ENCODE measurements at places on chromosomes 3 and 15. TPM values are rescaled to one million over a fixed set of nuclear protein-coding genes. Genes with fewer than 3 reads are reported as not detected.

Gene MME
- 76.7 TPM for total RNA-seq

Gene SETD2
- total RNA-seq: 45.2 TPM

GRCh38 chr3:194298331-194299227 is 52.5 kb downstream of the CPN2 start:
- H3K27ac ChIP-seq: no peak overlapping the region
- DNase-seq: no peak
- H3K4me3 ChIP-seq: no peak overlapping the region
- no peaks in the 10 kb centered on the region for H3K36me3 ChIP-seq
- H3K27me3 ChIP-seq: no peaks in the 10 kb centered on the region

DNA sequence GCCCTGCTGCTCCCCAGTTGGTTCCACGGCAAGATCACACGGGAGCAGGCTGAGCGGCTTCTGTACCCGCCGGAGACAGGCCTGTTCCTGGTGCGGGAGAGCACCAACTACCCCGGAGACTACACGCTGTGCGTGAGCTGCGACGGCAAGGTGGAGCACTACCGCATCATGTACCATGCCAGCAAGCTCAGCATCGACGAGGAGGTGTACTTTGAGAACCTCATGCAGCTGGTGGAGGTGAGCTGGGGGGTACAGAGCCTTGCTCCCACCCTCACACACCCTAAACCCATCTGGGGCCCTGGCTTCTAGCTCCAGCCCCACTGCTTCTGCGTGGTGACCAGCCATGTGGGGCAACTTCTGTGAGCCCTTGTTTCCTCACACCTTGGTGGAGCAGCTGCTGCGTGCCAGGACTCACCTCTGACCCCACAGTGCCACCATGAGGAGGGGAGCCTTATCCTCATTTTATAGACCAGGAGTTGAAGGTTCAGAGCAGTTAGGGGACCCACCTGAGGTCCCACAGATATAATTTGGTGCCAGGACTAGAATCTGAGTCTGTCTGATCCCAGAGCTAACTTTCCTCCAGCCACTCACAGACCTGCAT is 13.3 kb upstream of the LMAN1L start:
- no peak overlapping the region for H3K27ac ChIP-seq
- H3K4me3 ChIP-seq: no peak overlapping the region
- no peak for DNase-seq

GRCh38 chr15:25436707-25437106 is 2.1 kb downstream of the UBE3A start:
- no peaks in the 10 kb centered on the region for H3K36me3 ChIP-seq
- H3K4me1 ChIP-seq: peaks cover 31% of the 10 kb centered on the region
- H3K27me3 ChIP-seq: no peaks in the 10 kb centered on the region
- DNase-seq: no peak
- H3K27ac ChIP-seq: no peak overlapping the region
- peak overlapping the region; percentile 92 for H3K4me3 ChIP-seq

DNA sequence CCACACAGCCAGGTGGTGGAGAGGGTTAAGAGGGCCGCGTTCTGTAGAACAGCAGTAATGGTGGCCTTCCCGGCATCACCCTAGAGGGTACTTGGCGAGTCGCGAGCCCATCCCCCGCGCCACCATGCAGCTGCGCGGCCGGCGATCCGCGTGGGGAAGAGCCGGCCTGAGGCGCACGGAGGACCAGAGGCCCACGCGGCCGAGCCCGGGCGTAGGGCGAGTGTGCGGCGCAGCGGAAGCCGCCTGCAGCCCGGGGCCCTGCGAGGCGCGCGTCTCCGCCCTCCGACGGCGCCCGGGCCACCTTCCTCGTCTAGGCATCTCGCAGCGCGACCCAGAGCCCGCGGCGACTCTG is 423 bp downstream of the TKT start:
- DNase-seq: no peak
- H3K4me3 ChIP-seq: peak overlapping the region; percentile 100
- peak overlapping the region; percentile 84 for H3K27ac ChIP-seq
- H3K36me3 ChIP-seq: peaks cover 20% of the 10 kb centered on the region
